ENCODE measurements at places on chromosomes 2 and 18.

DNA sequence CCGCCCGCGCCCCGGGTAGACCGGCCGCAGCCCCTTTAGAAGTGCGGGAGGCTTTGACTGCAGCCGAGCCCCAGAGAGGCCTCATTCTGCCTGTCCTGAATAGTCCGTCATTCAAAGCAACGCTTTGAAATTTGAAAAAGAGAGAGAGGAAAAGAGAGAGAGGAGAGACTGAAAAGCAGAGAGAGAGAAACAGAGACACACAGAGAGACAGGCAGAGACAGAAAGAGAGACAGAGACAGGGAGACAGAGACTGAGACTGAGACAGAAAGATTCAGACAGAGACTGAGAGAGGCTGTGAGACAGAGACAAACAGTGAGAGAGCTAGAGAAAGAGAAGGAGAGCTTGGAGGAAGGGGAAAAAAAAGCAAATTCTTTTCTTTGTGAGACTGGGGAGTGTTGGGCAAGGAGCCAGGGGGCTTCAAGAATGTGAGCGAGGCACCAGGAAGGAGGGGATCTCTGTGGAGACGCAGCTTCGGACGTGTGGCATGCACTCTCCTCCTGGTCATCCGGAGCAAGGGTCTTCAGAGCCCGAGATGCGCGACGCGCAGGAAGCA, 73.1 kb downstream of the MYCN start:
- no peak for DNase-seq

- DNase-seq: peak; percentile 5
Measured at GRCh38 chr18:43422518-43422917, 145.2 kb upstream of the SYT4 start.

DNA sequence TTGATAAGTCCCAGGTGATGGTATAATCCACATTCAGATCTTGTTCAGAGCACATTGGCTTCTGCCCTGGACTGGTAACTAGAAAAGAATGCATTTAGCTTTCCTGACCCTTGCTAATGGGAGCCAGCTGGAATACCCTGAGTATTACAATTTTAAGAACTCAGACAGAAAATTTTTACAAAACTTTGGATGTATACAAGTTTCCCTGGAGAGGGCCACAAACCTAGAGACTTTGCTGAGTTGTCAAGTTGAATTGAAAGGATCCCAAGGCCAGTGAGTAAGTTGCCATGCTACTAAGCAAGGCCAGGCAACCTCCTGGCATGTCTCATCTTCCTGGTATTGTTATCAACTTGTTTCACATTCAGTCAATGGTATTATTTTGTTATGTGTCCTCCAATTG, 20.0 kb upstream of the NABP1 start:
- DNase-seq: no peak

- DNase-seq: no peak
Measured at GRCh38 chr2:219641390-219642068, 14.1 kb downstream of the SLC4A3 start.

DNA sequence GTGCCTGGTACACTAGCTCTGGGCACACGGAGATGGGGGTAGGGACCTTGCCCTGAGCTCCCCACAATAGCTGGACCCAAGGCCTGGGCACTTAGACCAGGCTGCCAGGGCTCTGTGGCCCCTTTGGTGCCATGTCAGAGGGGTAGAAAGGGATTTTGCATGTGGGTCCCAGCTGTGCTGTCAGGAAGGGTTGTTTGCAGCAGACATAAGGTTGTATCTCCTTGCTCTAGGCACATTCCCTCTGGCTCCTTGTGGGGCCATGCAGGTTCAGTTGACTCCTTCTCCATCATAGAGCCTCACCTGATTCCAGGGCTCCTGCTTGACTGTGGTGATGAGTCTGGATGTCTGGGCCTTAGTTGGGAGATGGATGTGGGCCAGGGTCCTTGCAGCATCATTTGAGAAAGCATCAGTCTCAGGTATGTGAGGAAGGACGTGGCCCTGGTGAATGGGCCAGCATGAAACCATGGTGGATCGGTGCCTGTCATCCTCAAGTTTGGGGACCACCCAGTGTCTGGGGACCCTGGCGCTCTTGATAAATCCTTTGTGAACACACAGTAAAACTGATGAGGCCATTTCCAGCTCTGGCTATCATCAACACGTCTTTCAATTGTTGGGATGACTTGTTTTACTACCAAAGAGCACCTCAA, 461.9 kb upstream of the HS6ST1 start:
- DNase-seq: no peak

DNA sequence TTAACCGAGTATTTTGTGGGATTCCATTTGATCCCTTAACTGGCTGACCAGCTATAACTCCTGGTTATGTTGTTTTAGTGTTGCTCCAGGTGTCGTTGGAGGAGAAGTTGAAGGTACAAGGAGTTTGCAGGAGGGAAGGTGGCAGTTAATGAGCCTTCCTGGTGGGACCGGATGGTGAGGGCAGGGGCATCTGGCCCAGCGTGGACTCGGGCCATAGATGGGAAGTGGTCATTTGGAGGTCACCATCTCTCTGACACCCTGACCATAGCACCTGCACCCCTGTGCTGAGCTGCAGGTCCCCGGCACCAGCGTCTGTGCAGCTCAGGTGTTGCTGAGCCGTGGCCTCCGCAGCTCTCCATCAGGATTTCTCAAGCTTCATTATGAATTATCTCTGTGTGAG, 51.4 kb upstream of the RBM44 start:
- no peak for DNase-seq

- no peak for DNase-seq
Measured at GRCh38 chr2:74849228-74849892, 15.4 kb downstream of the HK2 start.

DNA sequence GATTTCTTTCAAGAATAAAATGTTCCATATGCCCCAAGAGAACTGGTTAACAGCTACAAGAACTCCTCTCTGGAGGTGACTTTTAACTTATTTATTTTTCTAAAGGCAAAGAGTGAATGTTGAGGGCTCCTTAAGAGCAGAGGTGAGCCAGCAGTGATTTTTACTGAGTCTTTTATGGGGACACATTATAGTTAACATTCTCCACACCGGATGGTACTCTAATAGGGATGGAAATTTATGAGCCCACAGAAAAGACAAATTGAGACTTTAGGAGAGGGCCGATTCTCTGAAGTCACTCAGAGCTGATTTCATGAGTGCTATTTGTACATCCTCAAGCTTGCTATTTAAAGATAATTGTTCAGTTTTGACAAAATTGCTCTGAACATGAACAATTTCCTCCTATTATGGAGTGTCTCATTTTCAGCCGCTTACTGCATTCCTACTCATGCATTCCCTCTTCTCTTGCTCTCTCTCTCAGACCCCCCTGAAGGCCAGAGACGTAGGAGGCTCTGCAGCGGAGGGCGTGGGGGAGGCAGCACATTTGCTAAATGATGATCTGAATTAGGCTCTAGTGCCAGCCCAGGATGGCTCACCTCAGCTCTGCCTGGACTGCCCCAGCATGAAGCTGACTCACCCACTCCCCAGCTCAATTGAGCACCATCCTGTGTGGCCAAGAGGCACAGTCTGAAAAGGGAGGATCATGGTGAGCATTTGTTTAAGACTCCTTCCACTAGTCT, 5.9 kb upstream of the RPL37A start:
- DNase-seq: no peak

- DNase-seq: no peak
Measured at GRCh38 chr2:223647258-223647952, 45.2 kb upstream of the SCG2 start.

- DNase-seq: no peak
Measured at GRCh38 chr2:203559641-203560040, 24.5 kb upstream of the RAPH1 start.

- no peak for DNase-seq
Measured at GRCh38 chr2:42031281-42032223, 16.3 kb upstream of the PKDCC start.

DNA sequence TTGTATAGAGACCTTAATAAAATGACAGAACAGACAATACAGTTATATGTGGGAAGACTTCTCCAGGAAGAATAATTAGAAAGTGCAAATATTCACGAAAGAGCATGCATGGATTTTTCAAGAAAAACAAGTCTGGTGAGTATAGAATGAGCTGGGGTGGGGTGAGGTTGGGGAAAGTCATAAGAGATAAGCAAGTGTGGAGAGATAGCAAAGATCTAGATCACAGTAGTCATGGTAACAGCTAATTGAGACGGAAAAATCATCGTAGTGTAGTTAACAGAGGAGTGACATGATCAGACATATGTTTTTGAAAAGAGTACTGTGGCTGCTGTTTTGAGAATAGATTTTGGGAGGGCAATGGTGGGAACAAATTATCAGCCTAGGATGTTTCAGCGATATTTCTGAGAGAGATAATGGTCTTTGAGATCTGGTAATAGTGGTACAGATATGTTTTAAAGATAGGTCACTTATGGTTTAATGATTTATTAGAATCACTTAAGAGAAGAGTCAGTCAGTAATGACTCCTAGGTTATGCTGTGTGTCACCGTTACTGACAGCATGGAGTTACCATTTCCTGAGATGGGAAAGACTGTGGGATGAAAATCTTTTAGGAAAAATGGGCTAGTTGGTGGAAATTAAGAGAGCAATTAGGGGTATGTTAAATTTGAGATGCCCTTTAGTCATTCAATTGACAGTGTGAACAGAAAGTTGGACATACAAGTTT, 248.5 kb upstream of the SLC8A1 start:
- no peak for DNase-seq

DNA sequence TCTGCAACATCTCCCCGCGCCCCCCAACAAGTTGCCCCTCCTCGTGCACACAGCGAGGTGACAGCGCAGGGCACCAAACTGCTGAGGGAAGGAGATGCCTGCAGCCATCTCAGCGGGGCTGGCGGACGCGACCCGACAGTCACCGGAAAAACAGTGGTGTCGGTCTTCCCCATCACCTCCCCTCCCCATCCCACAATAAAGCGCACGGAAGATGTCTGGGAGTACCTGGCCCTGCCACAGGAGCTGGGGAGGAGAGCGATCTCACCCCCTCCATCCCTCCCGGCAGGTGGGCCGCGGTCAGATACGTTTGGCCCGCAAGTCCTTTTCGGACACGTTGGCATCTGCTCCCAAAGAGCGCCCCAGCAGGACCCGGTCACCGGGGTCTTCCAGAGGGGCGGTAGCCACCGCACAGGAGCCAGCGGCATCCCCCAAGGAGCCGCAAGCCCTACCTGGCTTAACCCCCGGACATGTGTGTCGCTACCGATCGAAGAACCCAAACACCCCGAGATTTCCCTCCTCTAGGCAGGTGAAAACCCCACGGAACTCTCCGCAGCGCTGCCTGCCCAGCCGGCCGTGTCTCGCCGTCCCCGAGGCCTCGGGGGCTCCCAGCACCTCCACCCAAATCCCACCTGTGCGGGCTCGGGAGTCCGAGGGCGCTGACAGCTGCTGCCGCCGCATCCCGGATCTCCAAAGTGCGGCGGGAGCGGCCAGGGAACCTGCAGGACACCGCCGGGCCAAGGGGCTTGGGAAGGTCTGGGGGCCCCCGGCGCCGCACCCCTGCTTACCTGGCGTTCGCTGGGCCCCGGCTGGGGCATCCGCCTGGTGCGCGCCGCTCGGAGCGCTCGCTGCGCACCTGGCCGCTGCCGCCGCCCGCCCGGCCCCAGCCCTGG, 657 bp downstream of the ATP8B1 start:
- no peak for DNase-seq

- no peak for DNase-seq
Measured at GRCh38 chr2:148653437-148653836, 8.9 kb downstream of the EPC2 start.

GRCh38 chr18:63708650-63709049, 5.9 kb downstream of the SERPINB11 start:
- DNase-seq: no peak

DNA sequence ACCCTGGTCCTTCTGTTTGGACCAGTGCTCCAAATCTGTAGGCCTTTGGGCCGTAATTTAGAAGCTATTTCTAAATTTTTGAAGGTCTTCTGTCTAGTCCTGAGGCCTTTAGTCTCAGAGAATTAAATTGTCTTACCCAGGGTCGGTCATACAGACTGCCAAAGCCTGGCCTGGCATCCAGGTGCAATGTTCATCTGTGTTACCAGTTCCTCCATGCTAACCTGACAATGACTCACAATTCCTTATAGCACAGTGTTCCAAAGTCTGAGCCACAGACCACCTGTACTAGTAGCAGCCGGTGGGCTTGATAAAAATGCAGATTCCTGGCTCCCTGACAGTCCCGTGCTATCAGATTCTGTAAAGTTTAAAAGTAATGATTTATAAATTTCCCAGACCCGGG, 77.7 kb upstream of the MAP4K3 start:
- no peak for DNase-seq

DNA sequence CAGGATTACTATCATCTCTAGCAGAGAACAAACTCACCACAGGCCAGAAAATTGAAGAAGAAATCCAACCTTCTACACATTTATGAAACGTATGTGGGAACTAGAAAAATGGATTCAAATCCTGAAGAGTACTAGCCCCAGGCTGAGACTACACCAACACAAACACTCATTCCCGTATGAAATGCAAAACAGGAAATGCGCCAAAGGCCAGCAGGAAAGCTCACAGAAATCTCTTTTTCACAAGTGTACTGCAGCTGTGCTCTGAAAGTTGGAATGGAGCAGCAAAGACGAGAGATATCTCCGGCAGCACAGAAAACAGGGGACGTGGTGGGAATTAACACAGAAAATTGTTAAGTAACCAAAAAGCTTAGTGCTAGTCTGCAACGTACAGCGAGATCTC, 913.5 kb downstream of the TDRD15 start:
- no peak for DNase-seq

- no peak for DNase-seq
Measured at GRCh38 chr18:44771956-44772917, 91.5 kb downstream of the SETBP1 start.

DNA sequence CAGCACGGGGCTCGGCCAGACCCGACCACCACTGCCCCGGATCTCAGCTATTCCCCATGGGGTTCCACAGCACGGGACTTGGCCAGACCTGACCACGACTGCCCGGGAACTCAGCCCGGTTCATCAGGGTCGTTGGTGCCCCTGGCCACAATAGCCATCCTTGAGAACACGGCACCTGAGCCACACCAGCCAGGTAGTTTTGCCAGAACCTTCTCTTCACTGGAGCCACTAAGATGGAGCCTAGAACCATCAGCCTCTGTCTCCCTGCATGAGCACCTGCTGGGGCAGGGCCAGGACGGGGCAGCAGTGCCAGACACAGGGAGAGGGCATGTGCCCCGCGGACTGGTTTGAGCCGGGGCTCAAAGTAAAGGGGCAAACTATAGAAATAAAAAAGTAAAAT, 11.4 kb upstream of the KCNG2 start:
- no peak for DNase-seq

DNA sequence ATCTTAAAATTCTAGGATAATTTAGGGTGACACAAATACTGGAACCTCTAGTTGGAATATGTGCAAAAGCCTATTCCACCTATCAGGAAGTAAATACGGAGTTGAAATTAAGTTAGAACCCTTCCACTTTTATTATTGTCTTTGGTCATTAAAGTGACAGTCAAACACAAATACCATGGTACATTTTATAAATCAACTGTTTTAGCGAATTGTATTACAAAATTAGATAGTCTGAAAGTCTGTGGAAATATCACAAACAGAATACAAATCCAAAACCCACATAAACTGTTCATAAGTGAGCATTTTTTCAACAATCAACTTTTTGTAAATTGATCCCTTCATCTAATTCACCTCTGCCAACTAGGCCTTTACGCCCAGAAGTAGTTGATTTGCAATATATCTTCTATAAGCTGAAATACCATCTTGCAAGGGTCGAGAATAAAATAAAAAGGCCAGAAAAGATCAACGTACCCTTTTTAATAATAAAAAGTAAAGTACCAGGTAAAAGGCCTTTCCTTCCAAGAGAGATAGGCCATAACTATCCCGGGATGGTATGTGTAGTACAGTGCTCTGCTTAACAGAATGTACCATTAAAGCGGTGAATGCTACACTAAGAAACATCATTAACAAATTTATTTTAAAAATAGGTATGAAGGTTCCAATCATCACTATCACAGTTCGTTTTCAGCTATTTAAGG, 1.3 kb downstream of the USP34 start:
- DNase-seq: no peak

All from HEK293T (cell line).